Hippocampal formation (tissue), 2 donors: ENCODE measurements at places on chromosomes 11 and 22.

- DNase-seq, result no peak
Observed at GRCh38 chr11:47383071-47383470, 4.7 kb upstream of the SPI1 start.

DNA sequence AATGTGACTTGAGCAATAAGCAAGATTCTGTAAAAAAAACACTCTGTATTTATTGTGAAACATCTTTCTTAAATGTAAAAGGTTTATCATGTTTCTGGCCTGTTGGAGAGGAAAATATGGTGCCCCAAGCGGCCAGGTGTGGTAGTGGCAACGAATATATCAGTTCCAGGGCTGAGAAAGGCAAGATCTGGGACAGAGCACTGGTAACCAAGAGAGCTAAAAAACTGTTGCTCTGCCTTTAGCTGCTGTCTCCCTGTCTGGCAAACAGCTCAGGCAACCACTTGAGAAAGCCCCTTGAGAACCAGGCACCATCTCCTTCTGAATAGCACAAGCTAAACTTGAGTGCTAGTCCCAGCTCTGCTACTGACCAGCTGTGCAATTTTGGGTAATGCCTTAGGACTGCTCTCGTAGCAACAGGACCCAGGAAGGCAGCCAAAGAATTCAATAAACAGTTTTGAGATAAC, 129.9 kb downstream of the KCNC1 start:
- no peak for DNase-seq

DNA sequence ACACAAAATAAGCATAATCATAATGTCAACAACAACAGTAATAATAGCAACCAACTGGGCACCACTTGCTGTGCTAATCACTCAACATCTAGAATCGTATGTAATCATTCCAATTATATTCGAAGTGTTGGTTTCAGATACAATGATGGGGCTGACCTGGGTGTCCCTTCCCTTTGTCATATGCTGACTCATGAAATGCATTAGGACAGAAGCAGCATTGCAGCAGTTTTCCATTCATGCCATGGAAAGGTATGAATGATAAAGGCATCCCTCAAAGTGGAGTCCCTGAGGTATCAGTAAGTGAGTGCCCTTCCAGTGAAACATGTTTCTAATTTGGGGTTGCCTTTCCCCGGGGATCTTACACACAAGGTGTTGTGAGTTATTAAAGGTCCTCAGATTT, 46.3 kb upstream of the ANO3 start:
- no peak for DNase-seq

DNA sequence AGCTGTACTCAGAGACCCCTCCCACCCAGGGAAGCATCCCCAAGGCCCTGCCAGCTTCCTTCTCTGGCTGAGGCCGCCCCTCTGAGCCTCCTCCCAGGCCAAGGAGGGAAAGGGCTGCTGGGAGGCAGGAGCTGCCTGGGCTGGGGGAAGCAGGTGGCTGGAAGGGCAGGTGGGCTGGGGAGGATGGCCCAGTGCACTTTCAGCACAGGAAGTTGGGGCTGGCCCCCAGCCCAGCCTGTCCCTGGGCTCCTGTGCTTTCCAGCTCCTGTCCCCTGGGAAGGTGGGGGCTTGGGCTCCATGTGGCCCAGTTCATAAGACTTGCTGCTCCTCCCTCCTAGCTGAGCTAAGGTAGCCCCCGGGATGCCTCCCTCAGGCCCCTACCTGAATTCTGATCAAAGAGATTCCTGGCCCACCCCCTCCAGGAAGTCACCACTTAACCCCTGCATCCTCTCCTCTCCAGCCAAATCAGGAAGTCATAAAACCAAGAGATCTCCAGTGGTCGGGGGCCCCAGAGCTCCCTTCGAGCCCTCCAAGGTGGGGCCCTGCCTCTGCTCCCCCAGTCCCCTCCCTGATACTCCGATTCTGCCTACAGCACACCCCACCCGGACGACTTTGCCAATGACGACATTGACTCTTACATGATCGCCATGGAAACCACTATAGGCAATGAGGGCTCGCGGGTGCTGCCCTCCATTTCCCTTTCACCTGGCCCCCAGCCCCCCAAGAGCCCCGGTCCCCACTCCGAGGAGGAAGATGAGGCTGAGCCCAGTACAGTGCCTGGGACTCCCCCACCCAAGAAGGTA, 4.9 kb downstream of the PPP1CA start:
- DNase-seq, result no peak

- no peak for DNase-seq
Observed at GRCh38 chr11:10751581-10751940, 515 bp downstream of the CTR9 start.

DNA sequence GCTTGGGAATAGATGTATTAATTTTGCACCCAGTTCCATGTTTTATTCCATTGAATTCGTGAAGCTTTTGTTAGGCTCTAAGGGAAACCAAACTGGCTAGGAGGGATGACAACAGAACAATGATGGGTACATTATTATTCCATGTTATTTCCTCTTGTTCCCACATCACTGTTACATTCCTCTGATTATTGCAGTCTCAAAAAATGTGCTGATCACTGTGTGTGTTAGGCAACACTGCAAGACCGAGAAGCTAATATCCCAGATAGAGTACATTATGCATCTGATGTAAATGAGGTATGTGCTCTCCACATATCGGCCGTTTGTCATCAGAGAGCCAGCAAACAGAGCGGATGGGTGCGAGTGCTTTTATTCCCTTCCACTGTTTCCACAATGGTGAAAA, 327.9 kb downstream of the SOX6 start:
- no peak for DNase-seq

DNA sequence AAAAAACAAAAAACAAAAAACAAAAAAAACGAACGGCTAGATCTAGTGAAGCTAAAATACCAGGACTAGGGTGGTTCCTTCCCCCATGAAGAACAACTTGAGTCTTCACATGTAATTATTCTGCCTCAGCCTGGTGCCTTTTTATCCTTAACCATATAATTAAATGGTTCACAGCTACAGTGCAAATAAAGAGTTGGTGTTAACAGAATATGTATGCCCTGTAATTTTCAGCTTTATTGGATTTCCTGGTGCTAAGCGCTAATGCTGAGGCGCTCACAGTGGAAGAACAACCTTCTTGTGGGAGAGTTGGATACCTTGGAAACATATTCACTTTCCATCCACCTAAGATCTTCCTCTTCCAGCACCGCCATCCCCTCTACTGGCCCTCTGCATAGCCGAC, 158.5 kb upstream of the SORL1-AS1 start:
- no peak for DNase-seq

GRCh38 chr22:40441761-40442390, 71.5 kb downstream of the SGSM3 start:
- no peak for DNase-seq

GRCh38 chr11:75298191-75298975, 53.1 kb downstream of the ARRB1 start:
- DNase-seq, result no peak

GRCh38 chr11:849951-850774, 7.5 kb downstream of the TSPAN4 start:
- no peak for DNase-seq

- no peak for DNase-seq
Observed at GRCh38 chr22:32717337-32718240, 83.9 kb upstream of the TIMP3 start.

GRCh38 chr11:104275992-104276391, 112.0 kb upstream of the PDGFD start:
- DNase-seq, result no peak

DNA sequence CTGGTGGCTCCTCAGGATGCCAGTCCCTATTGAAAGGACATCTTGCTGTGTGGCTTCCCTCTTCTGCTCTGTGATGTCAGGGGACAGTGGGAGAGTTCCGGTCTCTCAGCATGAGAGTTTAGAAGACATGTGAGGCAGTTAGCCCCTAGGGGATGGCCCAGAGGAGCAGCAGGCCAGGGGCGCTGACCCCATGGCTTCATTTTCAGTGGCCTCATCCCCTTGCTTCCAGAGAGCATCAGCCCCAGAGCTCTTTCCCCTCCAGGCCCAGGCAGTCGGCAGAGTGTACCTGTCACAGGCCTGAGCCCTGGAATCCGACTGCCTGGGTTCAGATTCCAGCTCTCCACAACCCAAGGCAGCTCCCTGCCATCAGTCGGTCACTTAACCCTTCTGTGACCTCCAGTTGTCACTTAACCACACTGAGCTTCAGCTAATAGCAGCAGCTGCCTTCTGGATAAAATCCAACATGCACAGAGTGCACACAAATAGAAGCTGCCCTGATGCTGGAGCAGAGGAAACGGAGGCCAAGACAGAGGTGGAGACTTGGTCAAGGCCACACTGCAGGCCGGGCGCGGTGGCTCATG, 14.1 kb upstream of the LRRC10B start:
- no peak for DNase-seq

DNA sequence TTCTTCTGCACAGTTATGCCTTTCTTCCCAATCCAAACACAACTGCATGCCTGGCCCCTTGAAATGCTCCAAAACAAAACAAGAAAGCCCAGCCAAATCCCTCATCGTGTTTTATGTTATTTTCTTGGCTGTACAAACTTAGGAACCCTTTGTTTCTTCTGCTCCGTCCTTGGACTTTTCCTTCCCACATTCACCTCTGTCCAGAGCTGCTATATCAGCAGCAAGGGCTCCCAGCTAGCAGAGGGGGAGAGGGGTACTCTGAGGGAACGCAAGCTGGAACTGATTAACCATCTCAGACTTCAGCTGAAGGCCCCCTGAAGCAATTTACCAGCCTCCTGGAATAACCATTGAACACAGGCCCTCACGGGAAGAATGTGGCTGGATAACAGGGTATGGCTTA, 214.7 kb downstream of the TENM4 start:
- no peak for DNase-seq
